Activated T-helper 1 cell treated with anti-CD3 and anti-CD28 coated beads, Interleukin-2, amount 50 U/mL, for 16 hours (primary cell): ENCODE measurements at places on chromosomes 2 and 18.

DNA sequence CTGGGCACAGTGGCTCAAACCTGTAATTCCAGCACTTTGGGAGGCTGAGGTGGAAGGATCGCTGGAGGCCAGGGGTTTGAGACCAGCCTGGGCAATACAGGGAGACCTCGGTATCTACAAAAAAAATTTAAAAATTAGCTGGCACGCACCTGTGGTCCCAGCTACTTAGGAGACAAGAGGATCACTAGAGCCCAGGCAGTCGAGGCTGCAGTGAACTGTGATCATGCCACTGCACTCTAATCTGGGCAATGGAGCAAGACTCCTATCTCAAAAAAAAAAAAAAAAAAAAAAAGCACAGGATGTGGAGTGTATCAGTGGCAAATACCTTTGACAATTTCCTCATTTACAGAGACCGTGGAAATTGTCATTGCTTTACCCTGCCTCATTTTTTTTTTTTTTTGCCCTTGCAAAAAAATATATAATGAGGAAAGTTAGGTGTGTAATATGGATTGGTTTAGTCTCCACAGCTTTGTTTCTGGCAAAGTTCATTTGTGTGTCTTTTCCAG, 20.9 kb upstream of the PPP1CB start:
- DNase-seq, result no peak

- DNase-seq, result no peak
Observed at GRCh38 chr2:188345831-188346458, 54.3 kb downstream of the GULP1 start.

DNA sequence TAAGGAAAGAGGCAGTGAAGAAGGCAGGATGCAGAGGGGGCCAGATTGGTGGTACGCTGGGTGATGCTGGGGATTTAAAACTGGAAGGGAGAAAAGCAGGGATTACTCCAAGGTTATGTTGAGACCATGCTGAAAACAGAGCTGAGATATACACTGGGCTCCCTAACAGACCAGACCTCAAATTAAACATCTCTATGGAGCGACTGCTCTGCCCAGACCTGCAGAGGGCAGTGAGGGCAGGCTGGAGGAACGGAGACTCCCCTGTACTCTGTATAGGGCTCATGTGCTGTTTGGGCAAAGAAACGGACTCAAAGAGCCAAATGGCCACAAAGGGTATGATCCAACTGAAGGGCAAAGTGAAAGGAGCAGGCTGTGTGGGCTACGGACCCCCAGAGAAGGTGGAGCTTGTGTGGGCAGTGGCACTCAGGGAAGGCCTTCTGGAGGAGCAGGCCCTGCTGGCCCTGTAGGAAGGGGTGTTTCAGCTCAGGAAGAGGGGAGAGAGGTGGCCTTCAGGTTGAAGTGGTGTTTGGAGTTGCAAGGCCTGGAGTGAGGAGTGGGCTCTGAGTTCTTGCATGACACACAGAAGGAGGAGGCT, 4.8 kb upstream of the CELF4 start:
- DNase-seq, result no peak

DNA sequence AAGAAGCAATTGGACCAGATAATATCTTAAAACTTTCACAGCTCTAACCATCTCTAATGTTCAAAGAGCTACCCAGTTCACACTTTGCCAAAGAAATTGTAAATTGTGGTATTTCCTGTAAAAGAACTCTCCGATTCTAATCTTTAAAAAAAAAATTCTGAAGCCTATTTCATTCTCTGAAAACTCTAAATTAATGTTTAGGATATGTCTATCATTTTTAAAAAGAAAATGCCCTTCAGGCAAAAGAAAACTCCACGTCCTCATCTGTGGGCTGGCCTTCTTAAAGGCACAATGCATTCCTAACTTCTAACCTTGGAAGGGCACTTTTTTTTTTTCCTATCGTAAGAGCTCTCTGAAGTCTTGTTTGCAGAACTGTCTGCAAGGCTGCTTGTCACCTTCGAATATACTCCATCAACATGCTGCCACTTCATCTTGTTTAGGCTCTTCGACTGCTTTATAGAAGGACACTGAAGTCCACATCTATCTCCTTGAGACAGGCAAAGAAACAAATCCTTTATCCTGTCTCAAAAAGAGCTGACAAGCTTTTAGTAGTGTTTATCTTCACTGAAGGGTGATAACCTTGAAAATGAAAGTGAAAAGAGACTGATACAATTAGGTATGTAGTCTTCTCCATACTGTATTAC, 124.3 kb upstream of the SLC39A10 start:
- DNase-seq, result no peak

- no peak for DNase-seq
Observed at GRCh38 chr2:84749442-84749841, 131.4 kb downstream of the TRABD2A start.

DNA sequence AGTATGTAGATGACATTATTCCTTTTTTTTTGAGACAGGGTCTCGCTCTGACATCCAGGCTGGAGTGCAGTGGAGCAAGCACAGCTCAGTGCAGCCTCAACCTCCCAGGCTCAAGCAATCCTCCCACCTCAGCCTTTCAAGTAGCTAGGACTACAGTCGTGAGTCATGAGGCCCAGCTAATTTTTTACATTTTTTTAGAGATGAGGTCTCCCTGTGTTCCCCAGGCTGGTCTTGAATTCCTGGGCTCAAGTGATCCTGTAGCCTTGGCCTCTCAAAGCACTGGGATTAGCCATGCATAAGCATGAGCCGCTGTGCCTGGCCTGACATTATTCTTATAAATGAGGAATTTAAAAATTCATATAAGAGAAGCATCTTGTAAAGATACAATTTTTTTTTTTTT, 86.9 kb downstream of the FAM117B start:
- DNase-seq, result no peak

DNA sequence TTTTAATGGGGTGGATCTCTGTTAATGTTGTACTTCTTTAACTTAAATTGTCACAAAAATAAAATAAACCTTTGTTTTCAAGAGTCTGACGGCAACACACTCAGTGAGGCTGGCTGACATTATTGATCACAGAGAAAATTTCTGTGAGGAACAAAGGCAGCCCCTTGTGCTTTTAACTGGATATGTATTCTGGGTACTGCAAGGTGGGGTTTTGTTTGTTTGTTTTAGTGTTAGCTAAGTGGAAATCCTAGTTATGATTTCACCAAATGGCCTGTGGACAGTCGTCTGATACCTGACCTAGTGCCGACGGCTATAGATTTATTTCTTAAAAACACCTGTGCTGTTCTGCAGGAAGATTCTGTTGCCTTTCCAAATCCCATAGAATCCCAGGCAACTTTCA, 1329.5 kb upstream of the ZEB2 start:
- no peak for DNase-seq

DNA sequence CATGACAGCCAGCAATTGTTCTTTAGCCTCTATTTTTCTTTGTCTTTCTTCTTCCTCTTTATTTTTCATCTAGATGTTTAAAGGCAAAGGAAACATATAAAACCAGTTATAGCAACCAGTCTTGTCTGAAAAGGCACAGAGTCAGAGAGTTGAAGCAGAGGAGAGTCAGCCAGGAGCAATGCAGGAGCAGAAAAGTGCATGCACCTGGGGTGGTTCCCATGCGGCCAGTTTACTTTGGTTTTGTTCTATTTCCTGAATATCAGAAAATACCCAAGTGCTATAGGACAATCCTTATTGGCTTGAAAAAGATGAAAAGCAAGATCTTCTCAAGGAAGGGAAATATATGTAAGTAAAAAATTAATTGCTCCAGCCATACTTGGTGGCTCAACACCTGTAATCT, 44.9 kb downstream of the CFAP210 start:
- DNase-seq, result no peak

DNA sequence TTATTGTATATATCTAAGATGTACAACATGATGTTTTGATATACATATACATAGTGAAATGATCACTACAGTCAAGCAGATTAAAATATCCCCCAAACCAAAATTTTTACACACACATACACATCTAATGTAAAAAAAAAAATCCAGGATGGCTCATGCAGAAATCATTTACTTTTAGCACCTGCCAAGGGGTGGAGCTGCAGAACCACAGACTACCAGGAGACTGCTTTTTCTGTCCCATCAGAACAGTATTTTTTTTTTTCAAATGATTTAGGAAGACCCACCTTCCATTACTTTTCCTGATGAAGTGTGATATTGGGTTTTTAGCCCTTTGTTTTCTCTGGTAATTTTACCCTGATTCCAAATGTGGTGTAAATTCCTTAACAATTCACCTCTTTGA, 61.9 kb downstream of the AQP4 start:
- no peak for DNase-seq

- DNase-seq, result no peak
Observed at GRCh38 chr2:67486041-67486796, 89.1 kb downstream of the ETAA1 start.

GRCh38 chr2:3427272-3427671, 47.8 kb downstream of the TRAPPC12 start:
- DNase-seq, result no peak

DNA sequence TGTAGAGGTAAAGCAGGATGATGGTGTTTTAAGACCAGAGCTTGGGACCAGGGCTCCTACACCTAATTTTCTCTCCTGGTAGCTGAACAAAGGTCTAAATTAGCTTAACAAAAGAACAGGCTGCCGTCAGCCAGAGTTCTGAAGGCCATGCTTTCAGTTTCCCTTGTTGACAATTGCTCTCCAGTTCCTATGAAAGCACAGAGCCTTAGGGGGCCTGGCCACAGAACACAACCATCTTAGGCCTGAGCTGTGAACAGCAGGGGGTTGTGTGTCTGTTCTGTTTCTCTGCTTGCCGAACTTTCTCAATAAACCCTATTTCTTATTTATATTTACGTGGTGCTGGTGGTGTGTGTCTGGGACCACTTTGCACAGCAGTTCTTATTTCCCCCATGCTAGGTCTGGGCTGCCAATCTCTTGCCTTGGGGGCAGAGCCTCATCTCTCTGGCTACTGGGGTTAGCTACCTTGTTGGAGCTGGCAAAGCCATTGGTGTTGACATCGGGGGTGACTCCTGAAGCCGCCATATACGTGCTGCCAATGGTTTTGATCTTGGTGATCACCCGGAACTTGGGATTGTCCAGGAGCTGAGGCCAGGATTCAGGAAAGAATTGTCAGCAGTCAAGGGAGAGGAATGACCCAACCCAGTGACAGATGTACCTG, 29.0 kb downstream of the CENPO start:
- DNase-seq, result no peak
